DMS53 (cell line): ENCODE measurements at places on chromosomes 6 and 20.

DNA sequence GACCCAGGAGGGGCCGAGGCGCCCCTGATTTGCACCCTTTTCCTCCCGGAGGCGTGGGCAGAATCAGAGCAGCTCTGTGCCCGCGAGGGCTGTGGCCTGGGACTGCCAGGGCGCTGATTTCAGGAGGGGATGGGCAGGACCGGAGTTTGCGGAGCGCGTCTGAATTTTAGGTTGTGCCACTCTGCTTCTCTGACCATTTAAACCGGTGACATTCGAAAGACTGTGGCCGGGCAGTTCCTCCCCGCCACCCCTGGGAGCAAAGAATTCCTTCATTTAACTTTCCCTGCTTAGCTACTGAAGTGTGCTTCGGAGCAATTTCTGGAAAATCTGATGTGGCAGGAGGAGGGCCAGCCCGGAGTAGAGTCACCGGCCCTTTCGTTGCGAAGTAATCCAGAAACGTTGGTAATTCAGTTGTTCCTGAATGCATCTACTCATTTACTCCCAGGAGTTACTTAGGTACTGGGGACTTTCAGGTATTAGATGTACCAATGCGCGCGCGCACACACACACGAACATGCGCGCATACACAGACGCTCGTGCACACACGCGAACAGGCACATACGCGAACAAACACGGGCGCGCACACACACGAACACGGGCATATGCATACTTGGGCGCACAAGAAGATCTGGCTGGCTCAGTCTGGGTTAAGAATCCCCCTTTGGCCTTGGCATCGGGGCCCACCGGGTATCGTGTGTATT lies 568 bp downstream of the CCDC170 start:
- DNase-seq, result peak; percentile 77

- no peak for DNase-seq
Measured at GRCh38 chr6:33695451-33695887, 16.0 kb downstream of the UQCC2 start.

DNA sequence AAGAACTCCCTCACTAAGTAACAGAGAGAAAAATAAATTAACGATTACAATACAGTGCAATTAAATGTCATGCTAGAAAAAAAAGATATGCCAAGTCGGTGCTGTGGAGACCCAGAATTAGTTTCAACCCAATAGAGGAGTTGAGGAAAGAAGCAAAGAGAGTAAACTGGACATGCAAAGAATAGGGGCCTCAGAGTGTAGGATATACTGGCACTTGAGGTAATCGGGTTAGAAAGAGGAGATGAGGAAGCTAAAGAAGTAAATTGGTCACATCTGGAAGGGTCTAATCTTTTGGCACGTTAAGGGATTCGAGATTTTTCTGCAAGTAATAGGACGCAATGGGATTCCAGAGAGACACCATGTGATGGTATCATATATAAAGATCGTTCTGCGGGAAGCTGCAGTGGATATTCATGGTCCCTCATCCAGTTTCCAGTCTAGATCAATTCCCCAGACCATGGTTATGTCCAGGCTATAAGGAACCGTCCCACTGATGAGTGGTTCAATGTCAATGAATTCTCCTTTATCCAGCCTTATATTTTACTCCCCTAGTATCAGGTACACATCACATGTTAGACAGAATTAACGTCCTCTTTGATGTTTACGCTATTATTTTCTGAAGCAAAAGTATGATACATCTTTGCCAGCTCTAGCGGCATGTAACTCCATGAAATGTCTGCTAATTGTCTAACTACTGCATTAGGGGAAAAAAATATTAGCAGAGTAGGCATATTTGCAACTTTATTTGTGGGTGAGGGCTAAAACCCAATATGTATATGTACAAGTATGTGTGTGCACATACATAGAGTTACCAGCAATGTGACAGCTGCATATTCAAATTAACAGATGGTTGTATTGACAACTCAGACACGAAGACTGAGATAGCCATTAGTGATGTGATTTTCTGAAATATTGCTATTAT lies 1.1 kb upstream of the TBC1D32 start:
- peak; percentile 56 for DNase-seq

DNA sequence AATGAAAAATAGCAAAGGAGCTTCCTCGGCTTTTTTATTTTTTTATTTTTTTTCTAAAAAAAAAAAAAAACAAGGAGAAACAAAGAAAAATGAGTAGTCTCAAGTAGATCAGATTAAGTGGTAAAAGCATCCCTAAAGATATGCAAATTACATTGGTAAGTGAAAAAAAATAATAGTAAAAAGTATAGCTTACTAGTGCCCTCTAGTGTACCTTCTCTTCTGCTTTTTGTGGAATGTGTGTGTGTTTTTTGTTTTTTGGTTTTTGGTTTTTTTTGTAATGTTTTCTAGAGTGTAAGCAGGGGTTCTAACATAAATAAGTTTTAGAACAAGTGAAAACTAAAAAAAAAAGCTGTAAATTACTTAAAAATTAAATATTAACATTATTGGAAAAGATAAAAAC lies 1062.0 kb downstream of the HACE1 start:
- DNase-seq, result peak; percentile 37

DNA sequence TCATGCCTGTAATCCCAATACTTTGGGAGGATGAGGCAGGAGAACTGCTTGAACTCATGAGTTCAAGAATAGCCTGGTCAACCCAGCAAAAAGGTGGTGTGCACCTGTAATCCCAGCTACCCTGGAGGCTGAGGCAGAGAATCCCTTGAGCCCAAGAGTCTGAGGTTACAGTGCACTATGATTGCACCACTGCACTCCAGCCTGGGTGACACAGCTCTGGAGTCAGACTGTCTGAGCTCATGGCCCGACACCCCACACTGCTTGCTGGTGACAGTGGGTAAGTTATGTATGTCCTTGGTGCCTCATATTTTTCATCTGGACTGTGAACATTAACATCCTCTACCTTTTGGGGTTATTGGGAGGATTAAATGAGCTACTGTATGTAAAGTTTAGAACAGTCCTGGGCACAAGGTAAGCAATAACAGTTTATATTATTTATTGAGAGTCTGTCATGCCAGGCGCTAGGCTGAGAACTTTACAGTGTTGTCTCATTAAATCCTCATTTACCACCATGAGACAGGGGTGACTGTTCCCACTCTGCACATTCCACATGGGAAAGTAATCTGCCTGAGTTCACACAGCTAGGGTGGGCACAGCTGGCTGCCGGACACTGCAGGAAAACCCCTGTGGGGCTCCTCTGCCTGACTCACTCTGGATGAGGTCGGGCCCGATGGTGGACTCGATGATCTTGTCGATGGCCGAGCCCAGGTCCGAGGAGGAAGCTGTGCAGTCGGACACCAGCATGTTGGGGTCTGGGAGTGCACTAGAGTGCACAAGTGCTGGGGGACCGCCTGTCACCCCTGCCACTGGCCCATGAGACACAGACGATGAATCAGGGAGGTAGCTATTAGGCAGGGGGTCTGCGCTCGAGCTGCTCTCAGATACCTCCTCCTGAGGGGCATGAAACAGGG lies 2.9 kb downstream of the ZNF335 start:
- DNase-seq, result no peak

- DNase-seq, result no peak
Measured at GRCh38 chr20:22556565-22557056, 27.8 kb downstream of the FOXA2 start.

GRCh38 chr20:34373445-34373844 lies 10.4 kb downstream of the ITCH start:
- no peak for DNase-seq

- DNase-seq, result no peak
Measured at GRCh38 chr6:166540631-166541331, 45.7 kb downstream of the RAMACL start.

GRCh38 chr6:143396497-143397226 lies 53.8 kb downstream of the ADAT2 start:
- DNase-seq, result no peak
